ENCODE measurements at places on chromosomes 16 and 17.
A peak's percentile ranks its signal among the peaks of the same experiment; 100 is the strongest.

GRCh38 chr16:31138621-31139578 lies 3.4 kb upstream of the PRSS8 start:
- DNase-seq, result no peak

GRCh38 chr17:5715478-5715877 lies 131.2 kb upstream of the NLRP1 start:
- no peak for DNase-seq

- DNase-seq, result peak; percentile 65
These were observed 60.3 kb downstream of the RMI2 start for GRCh38 chr16:11405331-11406176.

DNA sequence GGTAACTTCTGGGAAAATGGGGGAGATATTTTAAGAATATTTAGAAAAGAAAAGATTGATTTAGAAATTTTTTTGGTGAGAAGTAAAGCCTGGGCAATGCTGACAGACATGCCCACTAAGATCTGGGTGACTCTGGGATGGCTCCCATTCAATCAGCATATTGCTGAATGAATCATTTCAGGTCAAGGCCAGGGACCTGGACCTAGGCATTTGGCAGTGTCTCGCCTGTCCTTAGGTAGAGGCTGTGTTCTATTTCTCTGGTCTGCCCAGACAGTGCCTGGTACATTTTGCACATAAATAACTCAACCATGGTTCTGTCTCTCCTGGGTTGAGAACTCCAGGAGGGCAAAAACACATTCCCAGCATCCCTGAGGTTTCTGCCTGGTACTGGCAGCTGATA lies 39.9 kb downstream of the SMPD3 start:
- no peak for DNase-seq

- no peak for DNase-seq
These were observed 3.1 kb downstream of the MRC2 start for GRCh38 chr17:62630365-62631085.

DNA sequence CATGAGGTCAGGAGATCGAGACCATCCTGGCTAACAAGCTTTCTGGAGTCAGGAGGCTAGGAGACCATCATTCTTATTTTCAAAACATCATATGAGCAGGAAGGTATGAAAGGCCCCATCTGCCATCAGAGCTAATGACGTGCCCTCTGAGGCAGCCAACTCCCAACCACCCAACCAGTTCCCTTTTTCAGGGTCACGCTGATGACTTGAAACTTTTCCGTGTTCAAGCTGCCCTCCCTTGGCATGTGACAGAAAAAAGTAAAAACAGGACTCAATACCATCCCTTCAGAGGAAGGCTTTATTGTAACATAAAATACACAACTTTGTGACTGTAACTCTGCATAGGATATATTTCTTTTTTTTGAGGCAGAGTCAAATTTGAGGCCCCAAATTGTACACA lies 4.6 kb upstream of the GHDC start:
- no peak for DNase-seq

GRCh38 chr17:75725504-75725903 lies 4.2 kb downstream of the ITGB4 start:
- no peak for DNase-seq

- DNase-seq, result no peak
These were observed 6.9 kb downstream of the C17orf75 start for GRCh38 chr17:32335046-32335445.

DNA sequence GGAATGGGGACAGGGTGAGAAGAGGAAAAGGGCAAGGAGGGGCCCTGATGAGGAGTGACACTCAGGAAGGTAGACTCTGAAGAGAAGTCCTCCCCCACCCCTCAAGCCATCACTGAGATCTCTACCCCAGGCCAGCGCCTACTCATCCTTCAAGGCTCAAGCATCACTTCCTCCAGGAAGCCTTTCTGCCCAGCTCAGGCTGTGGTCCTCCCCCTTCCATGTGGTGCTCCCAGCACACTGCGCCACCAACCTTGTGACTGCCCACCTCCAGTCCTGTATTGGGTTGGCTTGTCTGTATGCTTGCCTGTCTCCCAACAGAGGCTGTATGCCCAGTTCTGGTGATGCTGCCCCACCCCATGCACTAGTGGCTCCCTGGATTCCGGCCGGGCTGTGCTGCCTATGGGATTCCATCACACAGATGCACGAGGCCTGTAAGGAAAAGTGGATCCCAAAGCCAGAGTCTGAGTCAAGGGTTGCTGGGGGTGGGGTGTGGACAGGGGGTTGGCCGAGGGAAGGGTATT lies 19.8 kb upstream of the ZFP90 start:
- DNase-seq, result no peak

GRCh38 chr16:66182592-66182991 lies 183.9 kb upstream of the CDH5 start:
- no peak for DNase-seq

DNA sequence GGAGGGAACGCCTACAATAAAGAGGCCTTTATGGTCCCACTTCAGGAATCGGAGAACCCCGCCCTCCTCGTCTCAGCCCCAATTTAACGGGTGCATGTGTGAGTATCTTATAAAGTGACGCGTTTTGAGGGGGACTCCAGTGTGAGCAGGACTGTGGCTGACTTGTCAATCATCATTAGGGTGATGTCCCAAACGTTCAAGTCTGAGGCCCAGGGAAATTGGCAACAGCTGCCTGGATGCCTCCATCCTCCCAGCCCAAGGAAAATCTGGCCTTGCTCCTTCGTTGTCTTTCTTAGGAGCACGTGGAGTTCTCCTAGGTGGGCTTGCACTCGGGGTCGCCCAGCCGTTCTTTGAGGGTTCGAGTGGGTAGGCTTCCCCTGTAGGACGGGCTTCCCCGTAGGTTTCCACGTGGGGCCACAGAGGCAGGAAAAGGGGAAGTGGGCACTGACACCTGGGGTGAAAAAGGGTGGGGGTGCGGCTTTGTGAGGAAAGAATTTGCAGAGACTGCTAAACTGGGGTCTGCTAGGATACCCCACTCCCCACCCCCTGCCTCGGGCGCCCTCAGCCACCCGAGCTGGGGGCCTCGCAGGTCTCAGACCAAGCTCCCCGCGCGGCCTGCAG lies 561 bp upstream of the HERPUD1 start:
- DNase-seq, result no peak

- no peak for DNase-seq
These were observed 13.4 kb downstream of the GINS2 start for GRCh38 chr16:85675251-85675874.

DNA sequence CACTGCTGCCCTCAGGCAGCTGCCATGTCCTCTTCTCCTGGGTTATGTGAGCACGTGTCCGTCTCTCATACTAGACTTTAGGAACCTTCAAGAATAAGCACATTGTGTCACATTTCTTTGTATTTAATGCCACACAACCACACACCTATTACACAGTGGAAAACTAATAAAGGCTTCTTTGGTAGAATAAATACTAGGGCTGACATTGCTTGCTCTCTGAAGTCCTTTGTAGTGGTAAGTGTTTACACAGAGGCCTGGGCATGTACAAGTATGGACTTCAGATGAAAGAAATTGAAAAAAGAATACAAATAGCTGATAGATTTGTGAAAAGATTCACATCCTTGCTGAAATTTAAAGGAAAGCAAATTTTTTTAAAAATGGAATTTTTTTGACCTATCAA lies 188.1 kb upstream of the CCL2 start:
- DNase-seq, result no peak

DNA sequence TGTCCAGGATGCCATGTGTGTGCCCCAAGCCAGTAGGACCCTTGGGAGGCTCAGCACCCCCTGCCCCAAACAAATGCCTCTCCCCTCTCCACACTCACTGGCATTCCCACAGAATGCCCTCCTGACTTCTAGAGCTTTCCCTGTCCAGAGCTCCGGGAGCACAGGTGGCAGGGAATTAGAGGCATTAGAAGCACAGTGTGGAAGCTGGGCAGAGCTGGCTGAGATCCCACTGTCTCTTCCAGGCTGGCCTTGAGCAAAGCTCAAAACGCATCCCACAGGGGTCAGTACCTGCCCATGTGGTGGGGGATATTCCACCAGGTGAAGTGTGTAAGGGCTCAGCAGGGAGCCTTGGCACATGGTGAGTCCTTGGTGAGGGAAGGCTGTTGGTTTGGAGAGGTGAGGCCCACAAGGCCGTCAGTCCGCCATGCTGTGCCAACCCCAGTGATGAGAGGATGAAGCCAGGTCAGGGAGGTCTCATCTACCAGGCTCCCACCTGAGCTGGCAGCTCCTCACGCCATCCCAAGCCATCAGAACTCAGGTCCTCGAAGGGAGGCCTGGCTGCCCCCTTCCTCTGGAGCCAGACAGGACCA lies 18.1 kb downstream of the ENDOV start:
- no peak for DNase-seq

DNA sequence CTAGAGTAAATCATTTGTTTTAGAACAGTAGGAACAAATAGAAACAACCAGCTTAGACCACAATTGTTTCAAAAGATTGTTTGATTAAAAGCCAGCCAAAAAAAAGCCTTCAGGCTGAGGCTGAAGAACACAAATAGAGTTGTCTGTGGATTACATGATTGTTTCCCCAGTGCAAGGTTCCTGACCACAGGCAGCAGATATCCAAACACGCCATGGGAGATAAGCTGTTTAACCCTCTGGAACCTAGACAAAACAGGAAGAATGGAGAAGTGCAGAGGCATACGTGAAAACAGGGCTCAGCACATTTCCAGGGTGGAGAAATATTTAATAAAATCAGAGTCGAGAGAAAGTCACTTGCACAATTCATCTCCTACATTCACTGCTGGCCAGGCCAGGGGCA lies 21.0 kb downstream of the ATPAF2 start:
- DNase-seq, result no peak

DNA sequence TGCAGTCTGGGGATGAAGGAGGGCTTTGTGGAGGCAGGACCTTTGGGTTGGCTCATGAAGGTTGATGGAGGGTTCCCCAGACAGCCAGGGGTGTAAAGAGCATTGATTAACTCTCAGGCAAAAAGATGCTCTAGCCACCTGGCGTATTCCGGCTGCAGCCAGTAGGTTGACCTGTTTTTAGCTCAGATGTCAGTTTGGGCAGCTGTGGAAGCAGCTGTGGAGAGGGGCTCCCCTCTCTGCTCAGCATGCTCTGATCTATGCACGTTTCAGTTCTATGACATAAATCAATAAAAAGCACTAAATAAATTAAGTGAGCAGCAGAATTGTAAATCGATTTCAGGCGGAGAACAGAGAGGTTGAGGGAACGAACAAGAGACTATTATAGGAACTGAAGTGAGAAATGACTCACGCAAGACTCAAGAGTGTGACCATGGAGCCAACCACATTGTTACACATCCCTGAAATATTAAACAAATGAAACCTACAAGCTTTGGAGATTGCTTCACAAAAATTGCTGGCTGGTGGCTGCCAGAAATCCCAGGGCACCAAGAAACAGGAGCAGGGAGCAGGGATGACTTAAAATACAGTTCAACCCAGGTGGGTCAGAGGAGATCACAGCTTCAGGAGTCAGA lies 111.9 kb downstream of the GSG1L start:
- no peak for DNase-seq

GRCh38 chr16:8768692-8769091 lies 28.7 kb downstream of the TMEM186 start:
- DNase-seq, result no peak

GRCh38 chr17:66002812-66003211 lies 189.1 kb downstream of the CEP112 start:
- no peak for DNase-seq

DNA sequence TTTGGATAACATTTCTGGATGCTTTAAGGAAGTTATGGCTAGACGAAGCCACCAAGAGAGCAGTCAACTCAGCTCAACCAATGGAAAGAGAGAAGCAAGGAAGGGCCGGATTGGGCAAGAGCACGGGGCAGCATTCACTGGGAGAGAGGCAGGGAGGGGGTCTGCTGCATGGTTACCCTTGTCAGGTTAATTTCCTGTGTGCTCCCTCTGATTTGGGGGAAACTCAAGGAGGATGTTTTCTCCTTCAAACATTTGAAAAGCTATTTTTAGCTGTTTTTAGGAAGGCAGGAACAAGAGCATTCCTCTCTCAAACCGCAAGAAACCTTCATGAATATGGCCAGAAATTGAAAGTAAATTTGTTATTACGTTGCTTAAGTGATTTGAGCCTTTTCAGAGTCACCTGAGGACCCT lies 118.5 kb upstream of the ZFHX3 start:
- DNase-seq, result no peak

DNA sequence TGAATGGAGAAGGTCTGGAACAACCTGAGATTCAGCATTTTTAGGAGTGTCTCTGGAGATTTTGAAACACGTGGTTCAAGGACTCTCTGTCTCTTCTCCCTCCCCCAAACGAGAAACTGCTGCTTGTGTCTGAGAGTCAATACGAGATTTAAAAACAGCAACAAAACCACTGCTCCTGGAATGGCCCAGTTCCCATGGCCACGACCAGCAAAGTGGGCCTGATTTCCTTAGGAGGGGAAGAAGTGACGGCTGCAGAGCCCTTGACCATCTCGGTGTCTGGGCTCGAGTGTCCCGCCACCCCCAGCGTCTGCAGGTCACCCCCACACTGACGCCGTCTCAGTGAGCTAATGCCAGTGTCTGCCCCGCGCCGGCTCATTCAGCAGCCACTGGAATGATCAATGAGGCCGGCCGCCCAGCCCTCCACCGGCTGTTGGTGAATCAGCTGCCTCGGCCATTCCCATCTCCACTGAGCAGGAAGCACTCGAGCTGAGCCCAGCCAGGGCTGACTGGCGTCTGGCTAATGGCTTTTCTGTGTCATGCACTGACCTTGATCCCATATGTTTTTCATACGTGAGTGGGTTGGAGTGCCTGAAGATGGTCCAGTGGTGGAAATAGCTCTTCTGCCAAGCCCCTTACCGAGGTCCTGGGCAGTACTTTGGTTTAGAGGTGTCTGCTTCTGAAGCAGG lies 151.8 kb downstream of the PITPNC1 start:
- no peak for DNase-seq

DNA sequence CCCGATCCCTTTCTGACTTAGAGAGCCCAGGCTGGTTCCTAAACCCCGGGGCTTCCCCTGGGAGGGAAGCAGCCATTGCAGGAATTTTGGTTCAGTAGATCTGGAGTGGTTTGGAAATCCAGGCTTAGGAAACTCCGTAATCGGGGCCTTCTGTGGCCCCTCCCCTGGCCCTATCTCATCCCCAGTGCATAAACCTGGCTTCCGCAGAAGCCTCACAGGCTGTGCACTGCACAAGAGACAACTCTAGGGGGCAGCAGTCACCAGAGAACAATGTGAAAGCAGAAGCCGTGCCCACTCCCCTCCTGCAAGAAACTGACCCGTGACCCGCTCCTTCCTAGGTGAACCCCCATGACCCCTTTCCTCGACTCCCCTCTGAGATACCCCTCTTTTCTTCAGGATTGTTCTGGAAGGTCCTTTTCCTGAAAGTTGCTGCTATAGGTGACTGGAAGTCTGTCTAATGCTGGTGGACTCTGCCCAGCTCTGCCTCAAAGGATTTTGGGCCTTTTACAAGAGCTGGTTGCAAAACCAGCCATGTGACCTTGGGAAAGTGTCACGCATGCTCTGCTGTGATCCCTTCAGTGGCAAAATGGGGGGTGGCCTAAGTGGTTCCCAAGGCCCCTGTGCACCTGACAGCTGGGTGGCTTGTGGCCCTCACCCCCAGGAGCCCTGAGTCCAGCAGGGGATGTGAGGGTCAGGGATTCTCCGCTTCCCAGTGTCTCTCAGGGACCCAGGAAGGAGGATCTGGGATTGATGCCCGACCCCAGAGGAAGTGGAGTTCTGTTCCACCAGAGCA lies 14.4 kb downstream of the GUCY2D start:
- peak; percentile 44 for DNase-seq

Measured in stimulated activated CD4-positive, alpha-beta T cell treated with anti-CD3 and anti-CD28 coated beads, Interleukin-12 subunit alpha, Interleukin-12 subunit beta, amount 100 ng/mL, for 24 hours (primary cell).